Stimulated activated CD8-positive, alpha-beta memory T cell treated with anti-CD3 and anti-CD28 coated beads, Interleukin-7, amount 100 ng/mL, for 4 hours (primary cell): ENCODE measurements at places on chromosomes 4 and X.

DNA sequence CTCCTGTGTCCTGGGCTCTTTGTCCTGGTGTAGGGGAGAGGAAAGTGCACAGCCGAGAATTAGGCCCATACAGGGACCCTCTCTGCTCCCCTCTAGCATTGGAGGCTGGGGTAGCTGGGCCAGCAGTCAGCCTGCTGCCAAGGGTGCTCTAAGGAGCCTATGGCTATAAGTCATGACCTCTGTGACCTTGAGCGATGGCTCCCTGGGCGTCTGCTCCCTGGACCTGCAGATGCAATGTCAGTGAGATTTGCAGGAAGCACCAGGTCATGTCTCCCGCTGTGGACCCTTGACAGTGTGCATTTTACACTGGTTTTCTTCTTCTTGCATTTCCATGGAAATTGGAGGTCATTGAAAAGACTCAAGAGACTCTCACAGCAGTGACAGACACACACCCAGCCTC is 234.1 kb upstream of the PSAPL1 start:
- DNase-seq = no peak

GRCh38 chr4:140090215-140090731 is 63.7 kb downstream of the MAML3 start:
- DNase-seq = no peak

- DNase-seq = no peak
These were observed 34.5 kb downstream of the PIGG start for GRCh38 chr4:533318-534100.

- DNase-seq = no peak
These were observed 689.1 kb upstream of the DIAPH2 start for GRCh38 chrX:95995583-95995982.

DNA sequence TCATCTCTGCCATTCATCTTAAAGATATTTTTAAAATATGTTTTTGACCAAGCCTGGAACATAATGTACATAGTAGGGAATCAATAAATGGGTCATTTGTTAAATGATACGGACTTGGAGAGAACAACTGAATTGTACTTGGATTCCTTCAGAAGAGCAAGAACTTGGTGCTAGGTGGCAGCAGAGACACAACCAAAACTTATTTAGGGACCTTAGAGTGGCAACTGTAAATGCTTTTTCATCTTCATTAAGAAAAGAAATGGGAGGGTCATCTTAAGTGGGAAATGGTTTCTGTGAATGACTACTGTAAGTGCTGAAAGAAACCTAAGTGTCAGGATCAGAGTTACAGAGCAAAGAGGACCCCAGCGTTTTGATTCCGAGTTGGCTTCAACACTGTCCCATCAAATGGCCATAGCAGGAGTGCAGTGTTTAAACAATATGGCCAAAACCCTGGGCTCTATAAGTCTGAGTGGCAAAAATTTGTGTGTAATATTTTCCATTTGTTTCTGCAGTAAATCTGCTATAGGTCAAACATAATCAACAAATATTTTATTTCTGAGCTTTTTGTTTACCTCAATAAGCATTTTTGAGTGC is 213.6 kb downstream of the PALLD start:
- DNase-seq = no peak

GRCh38 chr4:70818173-70818855 is 21.4 kb downstream of the GRSF1 start:
- DNase-seq = no peak

- no peak for DNase-seq
These were observed 55.0 kb downstream of the DIPK2B start for GRCh38 chrX:45145492-45146215.

DNA sequence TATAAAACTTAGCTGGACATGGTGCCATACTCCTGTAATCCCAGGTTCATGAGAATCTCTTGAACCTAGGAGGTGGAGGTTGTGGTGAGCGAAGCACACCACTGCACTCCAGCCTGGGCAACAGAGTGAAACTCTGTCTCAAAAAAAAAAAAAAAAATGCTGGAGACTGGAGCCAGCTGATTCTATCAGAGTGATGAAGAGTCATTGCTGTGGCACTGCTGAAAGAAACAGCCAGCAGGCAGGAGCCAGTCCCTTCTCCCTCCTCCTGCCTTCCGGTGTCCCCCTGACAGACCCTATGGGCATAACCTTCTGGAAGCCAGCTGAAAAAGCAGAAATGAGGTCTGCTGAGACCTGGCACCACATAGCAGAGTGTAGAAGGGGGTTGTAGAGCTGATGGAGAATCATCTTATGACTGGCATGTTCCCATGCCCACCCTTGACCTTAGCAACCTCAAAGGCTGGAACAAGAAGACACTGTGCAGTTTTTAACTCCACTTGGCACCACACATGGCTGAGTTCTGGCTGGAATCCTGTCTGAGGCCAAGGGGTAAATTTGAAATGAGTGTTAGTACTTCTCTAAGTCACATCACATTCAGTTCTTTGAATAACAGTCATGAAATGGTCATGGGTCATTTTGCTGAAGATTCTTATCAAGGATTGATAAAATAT is 2.6 kb upstream of the SPINK2 start:
- DNase-seq = no peak

GRCh38 chr4:132770776-132771175 is 378.3 kb upstream of the PCDH10 start:
- no peak for DNase-seq

DNA sequence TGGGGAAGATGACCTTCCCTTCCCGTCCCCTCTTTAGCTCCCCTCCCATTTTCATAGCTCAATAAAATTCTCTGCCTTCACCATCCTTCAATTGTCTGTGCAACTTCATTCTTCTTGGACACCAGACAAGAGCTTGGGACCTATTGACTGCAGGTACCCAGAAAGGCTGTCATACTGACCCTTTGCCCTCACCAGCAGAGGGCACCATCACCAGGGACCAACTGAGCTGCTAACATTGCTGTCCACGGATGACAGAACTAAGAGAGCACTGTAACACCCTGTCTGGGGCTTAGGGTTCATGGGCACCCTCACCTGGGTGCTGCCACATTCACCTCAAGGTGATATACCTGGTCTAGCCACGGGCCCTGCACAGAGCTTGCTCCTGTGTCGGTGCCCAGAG is 141.3 kb upstream of the VCX3B start:
- DNase-seq = no peak
